Ascending aorta (tissue), 2 donors: ENCODE measurements at places on chromosomes 7 and 10.

DNA sequence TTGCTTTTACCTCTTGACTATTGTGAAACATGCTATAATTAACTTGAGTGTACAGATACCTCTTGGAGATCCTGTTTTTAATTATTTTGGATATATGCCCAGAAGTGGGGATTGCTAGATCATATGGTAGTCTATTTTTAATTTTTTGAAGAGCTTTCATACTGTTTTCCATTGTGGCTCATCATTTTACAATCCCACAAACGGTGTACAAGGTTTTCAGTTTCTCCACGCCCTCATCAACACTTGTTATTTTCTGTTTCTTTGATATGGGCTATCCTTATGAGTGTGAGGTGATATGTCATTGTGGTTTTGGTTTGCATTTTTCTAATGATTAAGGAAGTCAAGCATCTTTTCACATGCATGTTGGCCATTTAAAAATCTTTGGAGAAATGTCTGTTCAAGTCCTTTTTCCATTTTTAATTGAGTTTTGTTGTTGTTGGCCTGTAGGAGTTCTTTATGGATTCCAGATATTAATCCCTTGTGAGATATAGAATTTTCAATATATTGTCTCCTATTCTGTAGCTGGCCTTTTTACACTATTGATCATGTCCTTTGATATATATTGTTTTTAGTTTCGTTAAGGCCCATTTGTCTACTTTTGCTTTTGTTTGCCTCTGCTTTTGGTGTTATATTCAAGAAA lies 7.5 kb downstream of the AGK start:
- H3K4me1 ChIP-seq, result no peaks in the 10 kb centered on the region
- no peak overlapping the region for H3K4me3 ChIP-seq
- no peak overlapping the region for H3K27ac ChIP-seq
- no peaks in the 10 kb centered on the region for H3K27me3 ChIP-seq
- no peak for DNase-seq

DNA sequence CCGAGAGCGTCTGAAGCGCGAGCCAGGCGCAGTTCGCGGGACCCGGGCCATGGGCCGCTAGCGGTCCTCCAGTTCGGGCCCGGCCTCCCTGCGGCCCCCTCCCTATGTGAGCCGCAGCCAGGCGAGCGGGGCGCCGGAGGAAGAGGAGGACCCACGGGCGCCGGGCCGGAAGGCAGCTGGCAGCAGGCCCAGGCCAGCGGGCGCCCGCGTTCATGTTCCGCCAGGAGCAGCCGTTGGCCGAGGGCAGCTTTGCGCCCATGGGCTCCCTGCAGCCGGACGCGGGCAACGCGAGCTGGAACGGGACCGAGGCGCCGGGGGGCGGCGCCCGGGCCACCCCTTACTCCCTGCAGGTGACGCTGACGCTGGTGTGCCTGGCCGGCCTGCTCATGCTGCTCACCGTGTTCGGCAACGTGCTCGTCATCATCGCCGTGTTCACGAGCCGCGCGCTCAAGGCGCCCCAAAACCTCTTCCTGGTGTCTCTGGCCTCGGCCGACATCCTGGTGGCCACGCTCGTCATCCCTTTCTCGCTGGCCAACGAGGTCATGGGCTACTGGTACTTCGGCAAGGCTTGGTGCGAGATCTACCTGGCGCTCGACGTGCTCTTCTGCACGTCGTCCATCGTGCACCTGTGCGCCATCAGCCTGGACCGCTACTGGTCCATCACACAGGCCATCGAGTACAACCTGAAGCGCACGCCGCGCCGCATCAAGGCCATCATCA lies 1.1 kb downstream of the ADRA2A start:
- H3K4me1 ChIP-seq, result peaks cover 10% of the 10 kb centered on the region
- H3K4me3 ChIP-seq, result peak overlapping the region; percentile 59
- no peaks in the 10 kb centered on the region for H3K36me3 ChIP-seq
- H3K27ac ChIP-seq, result no peak overlapping the region
- no peak for DNase-seq
- peaks cover 9% of the 10 kb centered on the region for H3K27me3 ChIP-seq

DNA sequence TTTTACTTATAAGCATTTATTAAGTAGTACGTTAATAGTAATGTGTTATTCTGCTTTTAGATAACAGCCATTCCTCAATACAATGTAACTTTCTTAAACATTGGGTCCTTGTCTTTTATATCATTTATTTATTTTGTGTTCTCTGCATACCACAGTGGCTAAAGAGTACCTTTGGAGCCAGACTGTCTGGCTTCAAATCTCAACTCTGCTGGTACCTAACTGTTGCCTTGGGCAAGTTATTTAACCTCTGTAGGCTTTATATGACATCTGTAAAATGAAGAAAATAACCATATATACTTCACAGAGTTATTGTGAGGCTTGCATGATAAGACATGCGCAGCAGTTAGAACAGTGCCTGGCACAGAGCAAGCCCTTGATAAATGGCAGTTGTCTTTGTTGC lies 397.6 kb downstream of the MDFIC start:
- no peak for DNase-seq
- no peaks in the 10 kb centered on the region for H3K27me3 ChIP-seq
- no peak overlapping the region for H3K4me3 ChIP-seq

GRCh38 chr10:24385776-24386175 lies 176.8 kb downstream of the KIAA1217 start:
- peaks cover 2% of the 10 kb centered on the region for H3K4me1 ChIP-seq
- no peak overlapping the region for H3K4me3 ChIP-seq
- H3K27ac ChIP-seq, result no peak overlapping the region
- no peaks in the 10 kb centered on the region for H3K36me3 ChIP-seq

DNA sequence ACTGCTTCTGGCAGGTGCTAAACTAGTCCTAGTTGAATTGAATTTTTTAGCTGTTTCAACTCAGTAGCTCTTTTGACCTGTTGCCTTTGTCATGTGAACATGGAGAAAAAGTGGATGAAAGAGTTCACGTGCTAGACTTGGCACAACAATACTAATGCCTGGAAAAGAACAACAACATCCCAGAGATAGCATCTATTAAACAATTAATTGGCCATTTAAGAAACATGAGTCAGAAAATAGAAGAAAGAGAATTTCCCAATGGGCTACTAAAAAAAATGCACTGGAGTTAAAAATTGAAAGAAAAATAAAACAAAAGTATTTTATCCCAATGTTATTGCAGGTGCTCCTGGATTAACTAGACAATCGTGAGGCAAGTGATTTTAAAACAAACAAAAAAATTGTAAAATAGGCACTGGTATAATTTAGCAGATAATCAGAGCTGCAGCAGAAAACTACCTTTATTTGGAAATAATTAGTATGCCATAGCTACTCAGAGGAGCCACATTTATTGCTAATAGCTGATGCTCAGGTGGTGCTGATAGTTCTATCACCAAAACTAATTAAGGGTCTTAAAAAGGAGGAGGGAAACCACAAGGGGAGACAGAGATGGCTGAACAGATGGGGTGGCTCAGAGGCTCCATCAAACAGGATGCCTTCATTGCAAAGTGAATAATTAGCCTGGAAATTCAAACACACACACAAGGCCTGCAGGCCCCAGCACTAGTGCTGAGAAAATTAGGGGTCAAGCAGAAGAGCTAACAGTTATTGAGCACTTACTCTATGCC lies 17.6 kb downstream of the CCDC71L start:
- no peak overlapping the region for H3K4me3 ChIP-seq
- no peak for DNase-seq
- H3K36me3 ChIP-seq, result no peaks in the 10 kb centered on the region
- H3K27ac ChIP-seq, result no peak overlapping the region
- no peaks in the 10 kb centered on the region for H3K4me1 ChIP-seq

- H3K27me3 ChIP-seq, result no peaks in the 10 kb centered on the region
- H3K4me1 ChIP-seq, result peaks cover 9% of the 10 kb centered on the region
- peak overlapping the region; percentile 83 for H3K27ac ChIP-seq
- H3K4me3 ChIP-seq, result no peak overlapping the region
- DNase-seq, result no peak
These were observed 94.9 kb upstream of the KCNIP2 start for GRCh38 chr10:101938305-101939007.

DNA sequence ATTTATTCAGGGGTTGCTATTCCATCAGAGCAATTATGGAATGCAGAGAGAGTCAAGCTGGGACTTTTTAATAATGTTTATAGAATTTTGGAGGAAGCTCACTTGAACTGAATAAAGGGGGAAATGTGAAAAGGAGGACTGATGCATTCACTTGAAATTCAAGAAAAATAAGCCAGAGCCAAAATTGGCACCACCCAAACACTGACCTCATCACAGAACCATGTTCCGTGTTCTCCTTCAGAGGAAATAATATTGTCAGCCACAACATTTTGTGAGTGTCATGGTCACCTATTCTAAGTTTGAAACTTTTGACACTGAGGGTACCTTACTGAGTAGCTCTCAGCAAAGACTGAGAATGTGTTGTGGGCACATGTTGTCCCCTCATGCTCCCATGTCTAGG lies 207.0 kb downstream of the ANK3 start:
- H3K27me3 ChIP-seq, result no peaks in the 10 kb centered on the region
- peak overlapping the region; percentile 46 for H3K27ac ChIP-seq
- H3K36me3 ChIP-seq, result no peaks in the 10 kb centered on the region
- H3K4me3 ChIP-seq, result no peak overlapping the region

DNA sequence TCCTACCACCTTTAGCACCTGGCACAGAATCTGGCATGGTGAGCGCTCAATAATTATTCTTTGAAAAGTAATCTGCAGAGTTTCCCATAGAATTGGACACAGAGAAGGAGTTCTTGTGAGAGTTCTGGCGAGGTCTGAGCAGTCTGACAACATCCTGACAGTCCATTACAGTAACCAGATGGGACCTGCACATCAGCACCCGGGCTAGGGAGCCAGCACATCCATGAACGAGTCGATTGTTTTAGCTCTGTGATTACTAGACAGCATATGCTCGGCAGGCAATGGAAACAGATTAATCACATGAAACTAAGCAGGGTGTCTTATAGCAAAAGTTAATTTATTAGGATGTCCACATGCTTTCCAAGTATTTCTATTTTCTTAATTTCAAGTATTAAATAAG lies 96.7 kb downstream of the SEMA3D start:
- H3K4me3 ChIP-seq, result no peak overlapping the region
- no peak for DNase-seq
- H3K4me1 ChIP-seq, result no peaks in the 10 kb centered on the region
- no peaks in the 10 kb centered on the region for H3K27me3 ChIP-seq
- no peak overlapping the region for H3K27ac ChIP-seq
- no peaks in the 10 kb centered on the region for H3K36me3 ChIP-seq

- no peaks in the 10 kb centered on the region for H3K36me3 ChIP-seq
- DNase-seq, result no peak
- H3K4me1 ChIP-seq, result peaks cover 6% of the 10 kb centered on the region
These were observed 62.4 kb downstream of the CTTNBP2 start for GRCh38 chr7:117810642-117811512.

- no peaks in the 10 kb centered on the region for H3K4me1 ChIP-seq
- no peaks in the 10 kb centered on the region for H3K27me3 ChIP-seq
- no peak overlapping the region for H3K27ac ChIP-seq
- H3K4me3 ChIP-seq, result no peak overlapping the region
- H3K36me3 ChIP-seq, result no peaks in the 10 kb centered on the region
- no peak for DNase-seq
These were observed 177.7 kb downstream of the GNAT3 start for GRCh38 chr7:80334196-80334595.

GRCh38 chr7:28493477-28493876 lies 81.2 kb downstream of the CREB5 start:
- no peaks in the 10 kb centered on the region for H3K4me1 ChIP-seq
- H3K36me3 ChIP-seq, result no peaks in the 10 kb centered on the region
- no peak overlapping the region for H3K27ac ChIP-seq
- H3K27me3 ChIP-seq, result no peaks in the 10 kb centered on the region
- no peak for DNase-seq

DNA sequence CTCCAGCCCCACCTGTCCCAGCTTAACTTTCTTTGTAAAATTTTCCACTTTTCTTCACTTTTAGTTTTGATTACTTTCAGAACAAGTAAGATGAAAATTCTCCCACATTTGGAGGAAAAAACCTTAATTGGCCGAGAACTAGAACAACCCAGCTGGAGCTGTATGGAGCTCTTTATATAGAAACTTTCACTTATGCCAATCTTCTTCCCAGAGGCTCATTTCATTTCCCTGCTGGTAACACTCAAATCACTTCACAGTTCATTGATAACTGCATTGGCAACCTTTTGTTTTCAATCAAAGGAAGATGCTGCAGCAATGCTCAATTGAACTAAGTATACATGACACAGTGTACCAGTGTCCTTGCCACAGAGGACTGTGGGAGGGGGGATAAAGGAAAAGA lies 176.2 kb upstream of the NOBOX start:
- H3K27me3 ChIP-seq, result no peaks in the 10 kb centered on the region
- H3K4me3 ChIP-seq, result no peak overlapping the region
- no peaks in the 10 kb centered on the region for H3K36me3 ChIP-seq
- no peaks in the 10 kb centered on the region for H3K4me1 ChIP-seq
- H3K27ac ChIP-seq, result no peak overlapping the region
- DNase-seq, result no peak

DNA sequence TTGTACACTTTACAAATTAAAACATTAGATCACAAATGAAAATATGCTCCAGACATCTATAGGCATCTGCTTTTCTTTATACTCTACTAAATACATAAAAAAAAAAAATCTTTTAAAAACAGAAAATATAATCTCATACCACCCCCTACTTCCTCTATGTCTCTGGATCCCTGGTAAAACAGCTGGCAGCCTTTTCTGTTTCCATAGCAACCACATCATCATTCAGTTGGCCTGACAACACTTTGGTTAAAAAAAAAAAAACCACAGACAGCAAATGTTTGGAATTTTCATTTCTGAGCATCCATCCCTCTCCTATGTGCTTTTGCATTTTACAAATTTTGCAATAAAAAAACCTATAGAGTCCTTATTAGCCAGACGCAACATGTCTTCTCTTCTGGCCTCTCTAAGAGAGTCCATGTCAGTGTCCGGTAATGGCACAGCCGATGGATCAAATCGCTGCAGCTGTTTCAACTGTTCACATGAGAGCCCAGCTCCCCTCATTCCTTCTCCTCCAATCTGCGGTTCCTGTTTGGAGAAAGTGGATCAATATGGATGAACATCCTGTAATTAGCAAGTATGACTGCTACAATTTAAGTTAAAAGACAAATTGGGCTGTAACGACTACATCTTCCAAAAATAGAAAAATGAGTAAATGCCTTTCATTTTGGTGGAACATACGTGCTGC lies 105.6 kb downstream of the NSUN6 start:
- no peak for DNase-seq
- H3K27ac ChIP-seq, result no peak overlapping the region
- no peaks in the 10 kb centered on the region for H3K27me3 ChIP-seq
- no peaks in the 10 kb centered on the region for H3K4me1 ChIP-seq
- H3K4me3 ChIP-seq, result no peak overlapping the region

DNA sequence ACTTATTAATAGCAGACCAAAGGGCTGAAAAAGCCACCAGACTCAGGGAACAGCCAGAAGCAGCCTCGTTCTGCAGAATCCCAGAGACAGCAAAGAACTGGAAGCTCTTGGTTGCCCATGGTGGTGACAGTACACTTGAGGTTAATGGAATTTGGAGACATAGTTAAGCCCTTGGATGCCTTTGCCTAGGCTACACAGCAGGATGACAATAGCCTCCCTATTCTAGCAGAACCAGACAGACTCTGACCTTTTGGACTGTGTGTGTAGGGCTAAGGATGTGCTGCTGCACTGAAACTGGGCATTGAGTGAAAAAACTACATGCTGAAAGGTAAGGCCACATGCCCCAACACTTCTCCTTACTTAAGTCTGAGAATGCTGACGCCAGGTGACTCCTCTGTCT lies 22.7 kb downstream of the OTUD1 start:
- no peaks in the 10 kb centered on the region for H3K27me3 ChIP-seq
- DNase-seq, result no peak
- no peak overlapping the region for H3K4me3 ChIP-seq
- no peak overlapping the region for H3K27ac ChIP-seq
